ENCODE measurements at places on chromosomes 2 and 18. TPM values are rescaled to one million over a fixed set of nuclear protein-coding genes. Genes with fewer than 3 reads are reported as not detected.

VWC2L gene
- not detected for total RNA-seq

LINC00305 gene
- total RNA-seq, result not detected

IL1RL1 gene
- not detected for total RNA-seq

NEU2 gene
- total RNA-seq, result not detected

- H3K36me3 ChIP-seq, result peaks cover 35% of the 10 kb centered on the region
- no peaks in the 10 kb centered on the region for H3K27me3 ChIP-seq
- H3K4me3 ChIP-seq, result peak overlapping the region; percentile 81
- DNase-seq, result no peak
- H3K27ac ChIP-seq, result peak overlapping the region; percentile 89
These were observed 1.7 kb downstream of the RNU4ATAC start for GRCh38 chr2:121532347-121532766.

DNA sequence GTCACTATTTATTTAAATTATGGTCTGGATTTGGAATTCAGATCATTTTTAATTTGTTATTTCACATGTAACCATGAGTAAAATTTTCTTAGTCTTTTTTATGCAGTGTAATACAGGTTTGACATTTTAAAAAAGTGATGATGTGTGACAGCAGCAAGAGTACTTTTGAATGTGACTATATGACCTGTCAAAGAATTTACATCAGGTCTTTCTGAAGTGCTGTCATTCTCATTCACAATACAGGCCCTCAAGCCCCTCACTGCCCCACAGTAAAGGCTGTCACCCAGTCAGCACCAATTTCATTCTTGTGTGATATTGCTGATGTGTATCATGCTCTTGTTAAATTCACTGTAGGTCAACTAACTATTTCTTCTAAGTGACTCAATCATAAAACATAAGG is 364.2 kb downstream of the NUP35 start:
- no peaks in the 10 kb centered on the region for H3K36me3 ChIP-seq
- DNase-seq, result no peak
- H3K27ac ChIP-seq, result no peak overlapping the region
- H3K4me3 ChIP-seq, result no peak overlapping the region

DNA sequence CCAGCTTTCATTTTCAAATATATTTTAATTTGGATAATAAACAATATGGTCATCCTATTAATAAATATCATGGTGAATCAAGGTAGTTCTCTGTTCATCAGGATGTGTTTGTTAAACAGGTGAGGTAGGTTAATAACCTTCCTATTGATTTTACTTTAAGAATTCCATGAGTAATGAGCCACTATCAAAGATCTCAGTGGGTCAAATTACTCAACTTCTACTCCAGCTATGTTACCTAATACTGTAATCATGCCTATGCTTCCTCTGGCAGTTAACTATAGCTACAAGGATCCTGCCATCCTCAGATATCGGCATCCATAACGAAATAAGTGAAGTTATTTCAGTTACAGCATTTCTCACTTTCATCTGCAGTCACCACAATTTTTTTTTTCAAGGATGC is 289.6 kb upstream of the SLC8A1 start:
- H3K27ac ChIP-seq, result no peak overlapping the region
- H3K4me1 ChIP-seq, result no peaks in the 10 kb centered on the region
- H3K4me3 ChIP-seq, result no peak overlapping the region
- no peaks in the 10 kb centered on the region for H3K36me3 ChIP-seq
- DNase-seq, result no peak
